SK-MEL-5 (cell line): ENCODE measurements at places on chromosomes 11 and 22. TPM values are rescaled to one million over a fixed set of nuclear protein-coding genes. Genes with fewer than 3 reads are reported as not detected.

GRCh38 chr11:70397983-70398833 lies at the start of gene CTTN:
Gene CTTN, plus strand, starts transcription at chr11:70398529. Its CDS starts 8,769 bp downstream, at chr11:70407298.
- DNase-seq = peak; percentile 97

SDHD gene
- total RNA-seq = 169 and 200 TPM in 2 replicates

- DNase-seq = no peak
Observed at GRCh38 chr11:71305041-71305440, 52.7 kb upstream of the SHANK2 start.

- no peak for DNase-seq
Observed at GRCh38 chr11:1757861-1758610, 5.7 kb downstream of the CTSD start.
